ENCODE measurements at places on chromosomes 6 and 20.
A peak's percentile ranks its signal among the peaks of the same experiment; 100 is the strongest.

DNA sequence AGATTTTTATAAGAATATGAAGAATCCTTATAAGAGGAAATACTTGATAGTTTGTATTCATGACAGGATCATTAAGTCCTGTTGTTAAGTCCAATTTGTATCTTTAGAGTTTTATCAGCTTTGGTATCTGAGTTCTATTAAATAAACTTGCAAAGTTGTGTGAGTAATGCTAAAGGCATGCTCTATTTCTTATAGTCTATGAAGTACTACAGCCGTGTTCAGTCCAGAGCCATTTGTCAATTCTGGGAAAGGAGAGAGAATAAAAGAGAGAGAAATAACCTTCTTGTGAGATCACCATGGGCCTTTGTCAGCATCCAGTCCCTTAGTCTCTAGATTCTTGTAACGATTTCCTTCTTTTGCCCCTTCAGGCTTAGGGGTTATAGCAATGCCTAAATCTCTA, 181.2 kb upstream of the POU3F2 start:
- DNase-seq = no peak

DNA sequence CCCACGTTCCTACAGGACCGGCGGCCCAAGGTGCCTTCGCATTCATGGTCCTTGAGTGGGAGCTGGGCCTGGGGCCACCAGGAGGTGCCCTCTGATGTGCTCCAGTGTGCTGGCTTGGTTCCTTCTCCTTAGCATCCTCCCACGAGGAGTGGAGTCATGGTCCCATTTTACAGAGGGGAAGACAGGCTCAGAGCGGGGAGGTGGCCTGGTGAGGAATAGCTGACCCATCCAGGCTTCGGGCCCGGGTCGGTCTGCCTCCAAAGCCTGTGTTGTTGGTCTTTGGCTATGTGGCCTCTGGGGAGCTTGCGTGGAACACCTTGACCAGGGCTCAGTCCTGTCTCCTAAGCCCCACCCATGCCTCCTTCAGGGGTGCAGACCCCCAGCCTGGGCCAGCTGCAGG, 22.8 kb downstream of the RBM38 start:
- no peak for DNase-seq

DNA sequence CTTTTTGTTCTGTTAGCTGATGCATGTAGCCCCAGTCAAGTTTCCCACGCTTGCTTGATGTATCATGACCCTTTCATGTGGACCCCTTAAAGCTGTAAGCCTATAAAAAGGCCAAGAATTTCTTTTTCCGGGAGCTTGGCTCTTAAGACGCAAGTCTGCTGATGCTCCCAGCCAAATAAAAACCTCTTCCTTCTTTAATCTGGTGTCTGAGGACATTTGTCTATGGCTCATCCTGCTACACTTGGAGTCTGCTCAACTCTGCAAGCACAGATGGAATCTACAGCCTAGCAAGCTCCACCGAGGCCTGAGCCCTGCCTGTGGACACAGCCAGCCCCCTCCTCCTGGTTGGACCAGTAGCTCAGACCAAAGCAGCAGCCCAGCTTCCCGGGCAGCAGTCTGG, 3.4 kb downstream of the CST2 start:
- DNase-seq = no peak

GRCh38 chr20:33668466-33669155, 1.9 kb downstream of the ACTL10 start:
- no peak for DNase-seq

GRCh38 chr20:32839982-32840285, 18.8 kb upstream of the EFCAB8 start:
- DNase-seq = no peak

GRCh38 chr6:11410539-11411307, 126.8 kb upstream of the TMEM170B start:
- DNase-seq = no peak

DNA sequence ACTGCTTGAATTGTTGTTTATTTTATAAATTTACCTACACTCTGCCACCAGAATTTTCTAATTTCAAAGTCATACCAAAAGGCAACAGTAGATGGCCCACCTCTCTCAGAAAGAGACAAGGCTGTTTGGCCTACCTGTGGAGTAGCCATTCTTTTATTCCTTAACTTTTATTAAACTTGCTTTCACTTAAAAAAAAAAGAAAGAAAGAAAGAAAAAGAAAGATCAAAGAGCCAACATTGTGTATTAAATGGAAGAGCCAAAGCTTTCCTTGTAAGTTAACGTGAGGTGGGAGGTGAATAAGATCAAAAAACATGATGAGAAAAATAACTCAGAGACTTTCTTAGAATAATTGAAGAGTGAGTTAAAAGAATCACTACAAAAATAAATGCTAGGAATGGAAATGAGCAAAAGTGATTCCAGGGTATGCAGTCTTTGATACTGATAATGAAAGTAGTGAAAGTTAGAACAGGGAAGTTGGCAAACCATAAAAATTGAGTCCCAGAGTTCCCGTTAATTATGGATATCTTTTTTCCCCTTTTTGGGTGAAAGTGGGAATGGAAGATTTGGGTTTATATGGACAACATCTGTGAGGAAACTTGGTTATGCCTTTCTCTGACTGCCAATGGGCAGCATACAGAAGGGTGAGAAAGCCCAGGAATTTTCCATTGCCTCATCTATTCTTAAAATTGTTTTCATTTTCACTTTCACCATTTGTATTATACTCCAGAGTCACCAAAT, 35.9 kb upstream of the MYB start:
- DNase-seq = no peak

GRCh38 chr20:48773837-48774418, 53.9 kb downstream of the PREX1 start:
- no peak for DNase-seq

- no peak for DNase-seq
Observed at GRCh38 chr6:148151896-148152643, 190.6 kb upstream of the SASH1 start.

DNA sequence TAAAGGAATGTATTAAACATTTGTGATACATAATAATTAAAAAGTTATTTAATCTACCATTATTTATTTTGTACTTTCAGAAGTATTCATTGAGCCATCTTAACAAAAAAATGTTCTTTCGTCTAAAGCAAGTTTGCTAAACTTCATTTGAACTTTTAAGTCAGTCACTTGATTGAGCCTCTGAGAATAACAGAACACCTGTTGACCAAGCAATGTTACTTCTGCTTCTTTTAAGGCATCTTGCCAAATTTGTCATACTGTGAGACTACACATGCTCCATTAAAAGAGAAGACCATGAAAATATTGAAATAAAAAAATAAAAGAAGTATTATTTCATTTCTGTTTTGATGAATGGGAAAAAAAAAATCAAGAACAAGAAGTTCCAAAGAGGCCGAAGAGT, 141.8 kb upstream of the BMP5 start:
- DNase-seq = no peak

DNA sequence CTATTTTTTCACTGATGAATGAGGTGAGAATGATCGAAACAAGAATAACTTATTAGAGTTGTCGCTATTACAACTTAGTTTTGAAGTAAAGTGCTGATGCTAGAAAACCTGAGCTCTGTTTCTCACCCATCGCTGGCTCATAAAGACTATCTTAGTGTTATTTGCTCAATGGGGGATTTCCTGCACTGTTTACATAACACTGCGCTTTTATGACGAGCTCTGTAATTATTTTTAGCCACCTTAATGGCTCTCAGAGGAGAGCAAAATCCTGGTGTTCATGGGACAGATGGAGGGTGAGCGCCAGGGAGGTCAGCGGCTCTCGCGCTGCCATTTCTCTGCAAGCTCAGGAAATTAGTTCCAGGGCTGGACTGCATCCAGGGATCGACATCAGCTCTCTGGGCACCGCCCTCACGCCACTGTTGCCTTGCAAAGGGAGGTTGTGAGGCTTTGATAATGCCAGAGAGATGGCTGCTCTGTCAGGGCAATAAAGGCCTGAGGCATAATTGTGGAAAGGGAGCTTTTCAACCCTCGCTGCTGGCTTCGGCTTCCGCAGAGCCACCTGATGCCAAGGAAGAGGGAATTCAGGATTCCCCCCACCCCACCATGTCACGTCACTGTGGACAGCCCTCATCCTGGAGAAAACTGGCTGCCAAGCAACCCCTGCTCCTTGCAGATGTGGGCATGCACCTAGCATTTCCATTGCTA, 72.0 kb downstream of the DACT2 start:
- peak; percentile 28 for DNase-seq

Data from NCI-H2081 treated with DMSO at 0.1 percent for 48 hours (cell line).